Kidney (tissue), 22 donors: ENCODE measurements at places on chromosomes 7 and 10. TPM values are rescaled to one million over a fixed set of nuclear protein-coding genes. Genes with fewer than 3 reads are reported as not detected.

- DNase-seq: no peak
These were observed 52.9 kb downstream of the AUTS2 start for GRCh38 chr7:69651101-69651590.

SLC39A12 gene
- 0.16 TPM for total RNA-seq

GRCh38 chr7:20343205-20343604, 12.5 kb downstream of the ITGB8 start:
- DNase-seq: no peak

DNA sequence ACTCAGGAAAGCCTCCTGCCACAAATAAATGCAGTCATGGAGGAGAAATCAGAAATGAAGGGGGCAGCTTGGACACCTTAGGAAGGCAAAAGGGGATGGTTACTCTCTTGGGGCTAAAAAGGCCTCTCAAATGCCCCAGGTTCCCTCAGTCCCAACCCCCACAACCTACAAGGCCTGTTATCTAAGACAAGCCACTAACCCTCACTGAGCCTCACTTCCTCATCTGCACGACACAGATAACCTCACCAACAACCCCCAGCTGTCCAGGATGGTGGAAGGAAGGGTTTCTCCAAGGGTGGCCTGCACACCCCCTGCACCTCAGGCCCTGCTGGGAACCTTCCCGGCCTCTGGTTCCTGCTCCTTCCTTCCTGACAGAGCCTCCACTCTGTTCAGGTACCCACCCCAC, 29.2 kb downstream of the SORBS1 start:
- no peak for DNase-seq

DNA sequence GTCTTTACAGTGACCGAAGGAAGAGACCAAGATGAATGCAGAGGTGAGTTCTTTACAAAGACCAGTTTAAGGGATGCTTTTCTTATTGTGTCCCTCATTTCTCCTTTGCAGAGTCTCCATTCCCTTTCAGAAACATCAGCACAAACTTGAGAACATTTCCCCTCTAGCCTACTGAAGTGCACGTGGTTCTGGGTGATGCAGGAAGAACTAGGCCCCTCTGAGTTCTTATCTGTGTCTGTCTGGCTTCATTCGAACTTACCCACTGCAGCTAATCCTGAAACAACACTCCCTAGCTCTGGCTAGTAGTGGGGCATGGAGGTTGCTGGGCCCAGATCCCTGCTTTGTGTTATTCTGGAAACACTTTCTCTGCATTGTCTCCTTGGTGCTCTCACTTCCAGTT, 12.6 kb downstream of the BLVRA start:
- DNase-seq: no peak

HTR5A gene
- total RNA-seq: not detected

EXOC6 gene
- 17.0 TPM for total RNA-seq

ANKRD1 gene
- total RNA-seq: not detected

SFMBT2 gene
- total RNA-seq: 15.3 TPM

- DNase-seq: no peak
These were observed 28.1 kb upstream of the SLC29A3 start for GRCh38 chr10:71290806-71291527.

OR2A12 gene
- not detected for total RNA-seq
